ENCODE measurements at places on chromosomes 6 and 20.

DNA sequence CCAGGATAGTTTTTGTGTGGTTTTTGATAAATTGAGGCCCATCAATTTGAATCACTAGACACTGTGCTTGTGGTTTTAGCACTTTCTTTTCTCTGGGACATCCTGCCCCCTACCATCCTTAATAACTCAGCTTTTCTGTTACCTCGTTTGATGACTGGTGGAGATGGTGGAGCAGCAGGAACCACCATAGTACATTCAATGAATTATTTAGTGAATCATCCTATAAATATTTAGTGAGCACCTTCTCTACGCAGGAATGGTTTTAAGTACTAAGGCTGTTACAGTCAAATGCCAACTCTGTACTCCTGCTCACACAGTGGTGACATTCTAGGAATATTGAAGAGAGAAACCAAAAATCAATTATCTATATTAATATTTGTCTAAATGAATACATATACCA, 585.2 kb downstream of the HAO1 start:
- DNase-seq, result no peak

DNA sequence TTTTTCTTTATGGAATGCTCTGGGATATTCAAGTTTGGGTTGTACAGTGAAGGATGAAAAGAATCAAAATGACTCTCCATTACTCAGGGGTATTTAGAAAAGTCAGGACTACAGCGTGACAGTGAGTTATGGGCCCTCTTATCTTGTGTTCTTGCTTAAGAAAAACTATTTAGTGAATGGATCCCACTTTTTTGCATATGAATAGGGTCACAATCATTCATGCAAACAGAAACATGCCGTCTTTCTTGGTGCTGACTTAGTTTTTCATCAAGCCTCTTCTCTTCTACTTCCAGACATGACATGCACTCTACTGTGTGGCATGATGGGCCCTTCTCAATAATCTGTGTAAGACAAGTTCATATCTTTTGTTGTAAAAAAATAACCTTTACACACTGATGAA, 488.4 kb upstream of the MMS22L start:
- DNase-seq, result no peak

DNA sequence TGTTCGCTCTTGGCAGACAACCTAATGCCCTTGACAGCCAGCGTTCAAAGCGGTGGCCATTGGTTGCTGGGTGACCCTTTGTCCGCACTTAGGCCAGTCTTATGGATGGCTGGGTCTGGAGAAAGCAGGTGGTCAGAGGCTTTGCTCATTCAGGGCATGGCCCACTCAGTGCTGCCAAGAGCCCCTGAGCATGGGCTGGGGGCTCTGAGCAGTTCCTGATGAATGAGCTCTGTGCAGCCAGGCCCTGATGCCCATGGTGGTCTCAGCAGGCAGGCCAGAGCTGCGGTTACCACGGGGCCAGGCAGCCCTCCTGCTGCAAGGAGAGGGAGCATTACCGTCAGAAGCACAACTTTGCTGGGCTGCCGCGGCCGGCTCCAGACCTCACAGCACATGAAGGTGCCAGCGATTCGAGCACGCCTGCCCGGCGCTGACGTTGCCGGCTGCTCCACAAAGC, 36.3 kb downstream of the CDH4 start:
- no peak for DNase-seq

DNA sequence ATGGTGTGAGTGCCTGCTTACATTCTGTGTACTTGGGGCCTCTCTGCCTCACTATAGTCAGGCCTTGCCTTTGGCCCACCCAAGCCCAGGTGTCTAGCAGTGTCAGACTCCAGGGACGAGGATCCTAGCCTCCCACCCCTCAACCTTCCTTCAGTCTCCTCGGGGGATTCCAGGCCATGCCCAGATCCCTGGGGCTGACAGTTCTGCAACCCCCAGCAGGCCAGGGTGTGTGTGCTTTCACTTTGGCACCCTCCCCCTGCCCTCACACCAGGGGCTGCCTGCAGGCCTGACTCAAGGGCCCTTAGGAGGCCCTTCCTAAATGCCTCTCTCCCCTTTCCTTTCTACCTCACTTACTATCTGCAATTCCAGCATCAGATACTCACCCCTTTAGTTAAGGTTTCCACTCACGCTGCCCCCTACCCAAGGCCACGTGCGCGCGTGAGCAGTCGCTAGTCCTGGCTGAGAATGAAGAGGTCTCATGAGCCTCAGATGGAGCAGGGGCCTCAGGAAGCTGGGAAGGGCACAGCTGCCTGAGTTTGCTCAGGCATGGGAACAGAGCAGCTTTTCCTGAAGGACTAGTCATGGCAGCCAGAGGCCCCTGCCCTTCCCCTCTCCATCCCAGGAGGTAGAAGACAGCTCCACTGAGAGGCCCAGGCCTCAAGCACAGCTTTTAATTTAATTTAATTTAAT, 859 bp upstream of the CLPS start:
- DNase-seq, result no peak

GRCh38 chr20:6718662-6719368, 48.7 kb upstream of the BMP2 start:
- DNase-seq, result no peak

- peak; percentile 77 for DNase-seq
Observed at GRCh38 chr6:33632558-33633039, 11.5 kb downstream of the ITPR3 start.

DNA sequence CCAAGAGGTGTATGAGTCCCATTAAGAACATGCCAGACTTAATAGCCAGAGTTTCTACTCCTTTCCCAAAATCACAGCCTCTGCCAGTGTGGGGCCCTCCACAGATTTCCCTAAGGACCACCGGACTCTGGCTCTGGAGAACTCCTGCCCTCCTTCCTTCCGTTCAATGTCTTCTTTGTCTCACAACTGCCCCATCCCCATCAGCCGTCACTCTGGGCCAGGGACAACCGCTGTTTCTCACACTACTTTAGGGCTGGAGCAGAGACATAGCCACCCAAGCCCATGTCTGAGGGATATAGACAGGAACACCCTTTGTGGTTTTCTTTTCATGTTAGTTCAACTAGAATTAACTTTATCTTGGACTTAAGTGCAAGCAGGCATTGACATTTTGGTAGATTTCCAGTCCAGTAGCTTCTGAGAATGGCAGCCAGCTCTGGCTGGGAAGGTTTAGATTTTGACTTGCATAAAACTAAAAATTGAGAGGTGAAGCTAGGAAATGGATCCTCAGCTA, 6.7 kb upstream of the ACSS1 start:
- DNase-seq, result no peak

DNA sequence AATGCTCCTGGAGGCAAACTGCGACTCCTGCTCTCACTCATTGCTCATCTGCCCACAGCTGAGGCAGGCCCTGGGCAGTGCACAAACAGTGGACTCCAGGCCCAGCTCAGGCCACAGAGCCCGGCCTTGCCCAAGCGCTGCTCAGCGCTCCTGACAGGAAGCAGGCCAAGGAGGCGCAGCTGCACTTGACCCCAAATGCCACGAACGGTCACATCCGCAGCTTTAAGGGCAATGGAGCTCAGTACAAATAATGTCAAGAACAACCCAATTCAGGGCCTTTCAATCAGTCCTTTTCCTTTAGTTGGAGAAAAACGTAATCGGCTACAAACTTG, 33.8 kb downstream of the RRBP1 start:
- DNase-seq, result no peak

GRCh38 chr6:81906709-81907204, 154.3 kb upstream of the TENT5A start:
- DNase-seq, result no peak

GRCh38 chr6:79614326-79615305, 16.5 kb upstream of the SH3BGRL2 start:
- DNase-seq, result no peak

GRCh38 chr6:150297327-150298029, 71.3 kb upstream of the IYD start:
- DNase-seq, result no peak

GRCh38 chr6:108835218-108835850, 12.9 kb upstream of the ARMC2 start:
- DNase-seq, result peak; percentile 90

DNA sequence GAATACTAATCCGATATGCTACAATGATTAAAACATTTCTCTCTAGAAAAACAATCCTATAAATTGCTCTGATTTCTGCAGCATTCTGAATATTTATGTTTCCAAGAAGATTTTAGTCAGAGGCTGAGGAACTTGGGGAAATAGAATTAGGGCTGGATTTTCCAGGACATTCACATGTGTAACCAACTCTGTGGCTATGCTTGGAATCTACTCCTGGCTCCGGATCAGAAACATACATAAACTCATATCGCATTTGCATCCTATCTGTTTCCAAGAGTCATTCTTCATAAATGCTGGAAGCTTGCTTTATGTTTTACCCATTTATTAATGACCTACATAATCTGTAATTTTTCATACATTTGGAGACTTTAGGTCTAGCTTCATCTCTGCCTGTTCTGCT, 459.9 kb upstream of the MARCKS start:
- no peak for DNase-seq

GRCh38 chr6:130421585-130421984, 55.8 kb downstream of the TMEM200A start:
- no peak for DNase-seq

- DNase-seq, result no peak
Observed at GRCh38 chr6:11323666-11324452, 91.4 kb upstream of the NEDD9 start.
